Stimulated activated naive CD8-positive, alpha-beta T cell treated with anti-CD3 and anti-CD28 coated beads, Interleukin-15, amount 100 ng/mL, for 72 hours (primary cell): ENCODE measurements at places on chromosomes 2 and 18.
A peak's percentile ranks its signal among the peaks of the same experiment; 100 is the strongest.

GRCh38 chr2:65128297-65129190, 1.4 kb downstream of the RAB1A start:
- no peak for DNase-seq

GRCh38 chr18:10465174-10465939, 10.9 kb downstream of the APCDD1 start:
- DNase-seq = no peak

DNA sequence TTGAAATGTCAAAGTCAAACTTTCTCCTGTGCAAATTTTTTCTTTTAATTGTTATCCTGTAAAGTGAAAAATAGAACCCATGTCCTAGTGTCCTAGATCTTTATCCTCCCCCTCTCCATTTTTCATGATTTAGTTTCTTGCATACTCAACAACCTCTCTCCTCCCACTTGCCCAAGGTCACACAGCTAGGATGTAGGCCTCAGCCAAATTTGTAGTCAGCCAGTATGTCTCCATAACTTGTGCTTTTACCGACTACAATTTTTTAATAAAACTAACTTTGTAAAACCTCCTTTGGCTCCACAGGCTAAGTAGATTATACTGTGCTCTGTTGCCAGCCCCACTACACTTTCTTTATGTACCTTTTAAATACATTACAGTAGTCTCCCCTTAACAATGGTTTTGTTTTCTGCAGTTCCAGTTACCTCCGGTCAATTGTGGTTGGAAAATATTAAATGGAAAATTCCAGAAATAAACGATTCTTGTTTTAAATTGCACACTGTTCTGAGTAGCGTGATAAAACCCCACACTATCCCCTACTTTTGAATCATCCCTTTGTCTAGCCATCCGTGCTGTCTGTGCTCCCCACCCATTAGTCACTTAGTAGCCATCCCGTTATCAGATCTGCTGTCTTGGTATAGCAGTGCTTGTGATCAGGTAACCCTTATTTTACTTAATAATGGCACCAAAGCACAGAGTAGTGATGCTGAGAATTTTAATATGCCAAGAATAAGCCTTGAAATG, 22.8 kb downstream of the GULP1 start:
- DNase-seq = no peak

- DNase-seq = no peak
Observed at GRCh38 chr18:27298214-27298804, 113.2 kb upstream of the CHST9 start.

GRCh38 chr2:70214953-70215549, 24.2 kb upstream of the C2orf42 start:
- no peak for DNase-seq

GRCh38 chr2:172435606-172435911, 8.2 kb downstream of the ITGA6 start:
- DNase-seq = no peak

DNA sequence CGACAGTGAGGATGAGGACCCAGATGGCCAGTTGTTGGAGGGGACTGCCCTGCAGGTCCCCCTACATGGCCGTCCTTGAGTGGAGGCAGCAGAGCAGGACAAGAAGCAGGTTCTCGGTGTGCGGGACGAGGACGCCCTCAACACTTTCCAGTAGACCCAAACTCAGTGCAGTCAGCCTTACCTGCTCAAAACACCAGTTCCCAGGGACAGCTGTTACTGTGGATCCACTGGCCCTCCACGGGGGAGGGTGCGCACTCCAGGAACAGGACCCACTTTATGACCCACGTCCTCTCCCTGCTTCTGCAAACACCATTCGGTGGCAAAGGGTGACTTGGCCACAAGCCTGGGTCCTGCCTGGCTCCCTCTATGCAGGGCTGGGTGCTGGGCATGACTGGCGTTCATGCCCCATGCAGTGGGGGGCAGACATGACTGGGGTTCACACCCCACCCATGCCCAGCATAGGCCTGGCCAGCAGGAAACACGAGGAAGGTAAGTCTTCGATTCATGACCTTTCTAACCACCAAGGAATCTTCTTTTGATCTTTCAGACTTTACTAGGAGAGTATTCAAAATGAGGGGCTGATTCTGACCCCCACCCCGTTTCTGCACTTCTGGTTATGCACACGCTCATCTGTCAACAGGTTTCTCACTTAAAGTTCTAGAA, 233.7 kb downstream of the HDAC4 start:
- DNase-seq = no peak

- no peak for DNase-seq
Observed at GRCh38 chr18:78622251-78622906, 357.2 kb upstream of the SALL3 start.

GRCh38 chr2:54728669-54729120, 5.2 kb downstream of the EML6 start:
- no peak for DNase-seq

GRCh38 chr2:191206613-191207471, 38.4 kb upstream of the MYO1B start:
- DNase-seq = peak; percentile 39

GRCh38 chr2:114122930-114123329, 233.0 kb downstream of the ACTR3 start:
- DNase-seq = no peak

- DNase-seq = no peak
Observed at GRCh38 chr2:79585701-79586433, 73.0 kb downstream of the CTNNA2 start.

DNA sequence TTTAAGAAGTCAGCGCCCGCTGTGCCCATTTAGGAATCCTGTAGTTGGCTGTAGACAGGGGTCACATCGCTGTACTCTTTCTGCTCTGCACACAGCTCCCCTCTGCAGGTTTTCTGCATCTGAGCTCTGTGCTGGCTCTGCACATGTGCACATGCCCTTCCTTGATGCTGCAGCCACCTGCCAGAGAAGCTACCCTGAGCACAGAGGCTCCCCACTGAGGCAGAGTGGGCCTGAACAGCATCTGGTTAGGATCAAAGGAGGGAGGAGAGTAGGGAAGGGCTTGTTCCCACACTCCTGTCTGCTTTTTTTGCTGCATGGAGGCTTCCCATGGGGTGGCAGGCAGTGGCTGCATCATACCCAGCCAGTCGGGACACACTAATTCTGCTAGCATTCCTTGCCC, 238.9 kb downstream of the FHOD3 start:
- no peak for DNase-seq

- DNase-seq = no peak
Observed at GRCh38 chr2:18662689-18663088, 73.3 kb upstream of the NT5C1B start.

- no peak for DNase-seq
Observed at GRCh38 chr2:145655165-145655765, 1135.3 kb upstream of the ZEB2 start.

DNA sequence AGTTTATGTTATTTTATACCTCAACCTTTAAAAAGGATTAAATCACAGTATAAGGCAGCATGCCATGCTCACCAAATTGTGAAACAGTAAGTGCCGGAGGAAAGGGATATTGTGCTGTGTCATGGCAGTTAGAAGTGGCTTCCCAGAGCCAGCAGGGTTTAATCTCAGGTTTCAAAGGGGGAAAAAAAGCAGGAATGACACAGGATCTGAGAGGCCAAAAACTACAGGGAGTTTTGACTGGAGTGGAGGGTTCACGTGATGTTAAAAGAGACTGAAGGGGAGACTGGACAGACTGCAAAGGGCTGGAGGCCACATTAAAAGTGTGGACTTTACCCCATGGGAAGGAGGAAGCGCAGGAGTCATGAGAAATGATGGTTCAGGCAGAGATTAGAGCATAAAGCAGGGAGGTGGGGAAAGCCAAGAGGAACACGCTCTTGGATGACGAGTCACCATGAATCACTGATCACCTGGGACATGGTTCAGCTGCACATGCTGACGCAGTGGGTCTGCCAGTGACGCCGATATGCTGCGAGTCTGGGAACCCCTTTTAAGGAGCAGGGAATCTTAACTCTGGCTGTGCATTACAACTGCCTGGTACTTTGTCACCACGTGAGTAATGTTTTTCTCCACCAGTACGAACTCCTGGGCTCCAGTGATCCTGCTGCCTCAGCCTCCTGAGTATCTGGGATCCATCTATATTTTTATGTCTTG, 6.1 kb downstream of the CHMP1B start:
- DNase-seq = no peak

DNA sequence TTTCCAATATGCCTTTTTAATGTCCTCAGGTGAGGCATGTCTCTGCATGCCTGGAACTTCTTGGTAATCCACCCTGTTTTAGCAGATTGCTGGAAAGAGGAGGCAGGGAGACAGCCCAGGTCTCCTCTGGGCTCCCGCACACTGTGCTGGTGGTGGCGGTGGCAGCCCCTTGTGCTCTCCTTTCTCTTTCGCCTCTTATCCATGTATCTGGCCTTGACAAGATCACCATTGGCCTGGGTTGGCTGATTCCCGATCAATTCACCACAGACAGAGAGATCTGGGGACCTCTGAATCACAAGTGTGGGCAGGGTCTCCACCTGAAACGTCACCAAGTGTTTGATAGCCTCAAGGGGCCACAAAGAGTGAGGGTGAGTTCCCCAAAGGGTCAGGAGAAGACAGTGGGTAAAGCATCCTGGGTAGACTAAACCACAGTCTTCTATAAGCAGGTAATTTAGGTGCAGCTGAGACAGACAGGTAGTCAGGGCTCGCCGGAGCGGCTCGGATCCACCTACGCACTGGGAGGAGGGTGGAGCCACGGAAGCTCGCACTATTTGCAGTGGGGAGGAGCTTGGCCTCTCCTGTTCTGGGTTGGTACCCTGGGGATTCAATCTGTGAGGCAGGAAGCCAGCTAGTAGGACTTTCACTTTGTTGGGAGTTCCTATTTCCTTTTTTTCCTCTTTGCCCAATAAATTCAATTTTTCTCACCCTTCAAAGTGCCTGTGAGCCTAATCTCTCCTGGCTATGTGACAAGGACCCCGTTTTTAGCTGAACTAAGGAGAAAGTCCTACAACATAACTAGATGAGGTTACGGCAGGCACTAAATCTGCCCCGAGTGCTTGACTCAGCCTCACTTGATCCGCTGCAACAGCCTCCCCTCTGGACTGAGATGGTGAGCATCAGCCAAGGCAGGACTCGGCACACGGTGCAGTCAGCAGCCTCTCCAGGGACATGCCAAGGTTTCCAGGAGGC, 57.6 kb downstream of the SLC4A3 start:
- peak; percentile 51 for DNase-seq

- peak; percentile 26 for DNase-seq
Observed at GRCh38 chr2:9618410-9618809, 12.4 kb downstream of the YWHAQ start.

- DNase-seq = no peak
Observed at GRCh38 chr2:46101557-46102220, 195.5 kb upstream of the EPAS1 start.

DNA sequence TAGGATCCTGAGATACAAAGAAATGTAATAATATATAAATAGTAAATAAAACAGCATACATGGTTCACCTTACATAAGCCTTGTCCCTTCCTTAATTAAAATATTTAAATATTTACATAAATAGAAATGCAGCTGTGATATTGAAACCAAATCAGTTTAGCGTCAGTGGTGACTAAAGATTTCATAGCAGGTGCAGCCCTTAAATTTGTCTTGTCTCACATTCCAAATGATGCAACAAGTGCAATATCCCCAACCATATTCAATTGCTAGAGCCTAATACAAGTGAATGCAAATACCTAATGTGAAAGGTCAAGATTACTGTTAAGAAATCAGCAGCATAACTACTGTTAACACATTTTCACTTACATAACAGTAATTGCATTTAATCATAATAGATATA, 539.5 kb downstream of the NYAP2 start:
- DNase-seq = no peak

DNA sequence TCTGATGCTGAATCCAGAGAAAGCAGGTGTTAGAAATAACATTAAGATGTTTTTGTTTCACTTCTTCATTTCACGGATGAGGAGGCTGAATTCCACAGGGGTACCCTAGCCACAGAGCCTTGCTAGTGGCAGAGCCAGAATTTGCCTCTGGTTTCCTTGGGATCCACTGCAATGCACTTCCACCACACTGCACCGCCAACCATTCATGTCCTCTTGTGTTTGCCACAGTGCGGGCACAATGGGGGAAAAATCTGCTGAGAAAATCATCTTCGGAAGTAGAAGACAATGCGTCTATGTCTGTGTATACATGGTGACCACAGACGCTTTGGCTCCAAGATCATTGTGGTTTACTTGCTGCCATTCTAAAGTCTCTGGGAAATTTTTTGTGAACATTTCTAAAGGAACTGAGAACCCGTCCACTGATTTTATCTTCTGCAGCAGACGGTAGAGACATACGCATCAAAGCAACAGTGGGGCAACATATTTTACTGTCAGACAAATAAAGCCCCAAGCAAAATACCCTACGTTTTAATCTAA, 14.9 kb downstream of the ICOS start:
- no peak for DNase-seq

DNA sequence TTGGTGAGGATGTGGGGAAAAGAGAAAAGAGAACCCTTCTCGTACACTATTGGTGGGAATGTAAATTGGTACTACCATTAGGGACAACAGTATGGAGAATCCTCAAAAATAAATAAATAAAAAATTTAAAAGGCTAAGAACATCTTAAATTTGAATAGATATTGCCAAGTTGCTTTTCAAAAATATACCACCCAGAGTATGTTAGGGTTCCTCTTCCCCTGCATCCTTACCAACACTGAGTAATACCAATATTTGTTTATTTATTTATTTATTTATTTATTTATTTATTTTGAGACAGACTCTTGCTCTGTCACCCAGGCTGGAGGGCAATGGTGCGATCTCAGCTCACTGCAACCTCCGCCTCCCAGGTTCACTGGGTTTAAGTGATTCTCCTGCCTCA, 5.5 kb upstream of the NRBP1 start:
- no peak for DNase-seq

- DNase-seq = no peak
Observed at GRCh38 chr18:74499633-74500032, 3.5 kb downstream of the CNDP2 start.

DNA sequence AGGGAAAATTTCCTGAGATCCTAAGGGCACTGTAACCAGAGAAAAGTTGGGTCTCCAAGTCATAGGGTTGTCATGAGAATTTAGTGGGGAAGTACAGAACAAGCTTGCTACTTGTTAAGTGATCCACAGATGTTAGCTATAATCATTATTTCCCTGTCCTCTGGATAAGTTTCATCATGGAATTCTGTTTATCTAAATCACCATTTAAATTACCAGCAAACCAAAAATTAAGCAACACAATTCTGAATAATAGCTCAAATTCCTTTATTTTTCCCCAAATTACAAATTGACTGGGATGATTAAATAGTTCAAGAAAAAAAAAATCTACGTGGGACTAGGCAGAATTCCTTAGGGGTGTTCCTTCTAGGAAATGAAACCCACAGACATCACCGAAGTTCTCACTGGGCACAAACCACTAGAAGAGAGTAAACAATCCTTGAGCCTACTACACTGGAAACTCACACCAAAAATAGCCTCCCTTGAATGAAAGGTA, 159.5 kb downstream of the COL6A3 start:
- no peak for DNase-seq

- DNase-seq = no peak
Observed at GRCh38 chr18:70337139-70337972, 48.5 kb downstream of the SOCS6 start.
